ENCODE measurements at places on chromosomes 1 and 21.

DNA sequence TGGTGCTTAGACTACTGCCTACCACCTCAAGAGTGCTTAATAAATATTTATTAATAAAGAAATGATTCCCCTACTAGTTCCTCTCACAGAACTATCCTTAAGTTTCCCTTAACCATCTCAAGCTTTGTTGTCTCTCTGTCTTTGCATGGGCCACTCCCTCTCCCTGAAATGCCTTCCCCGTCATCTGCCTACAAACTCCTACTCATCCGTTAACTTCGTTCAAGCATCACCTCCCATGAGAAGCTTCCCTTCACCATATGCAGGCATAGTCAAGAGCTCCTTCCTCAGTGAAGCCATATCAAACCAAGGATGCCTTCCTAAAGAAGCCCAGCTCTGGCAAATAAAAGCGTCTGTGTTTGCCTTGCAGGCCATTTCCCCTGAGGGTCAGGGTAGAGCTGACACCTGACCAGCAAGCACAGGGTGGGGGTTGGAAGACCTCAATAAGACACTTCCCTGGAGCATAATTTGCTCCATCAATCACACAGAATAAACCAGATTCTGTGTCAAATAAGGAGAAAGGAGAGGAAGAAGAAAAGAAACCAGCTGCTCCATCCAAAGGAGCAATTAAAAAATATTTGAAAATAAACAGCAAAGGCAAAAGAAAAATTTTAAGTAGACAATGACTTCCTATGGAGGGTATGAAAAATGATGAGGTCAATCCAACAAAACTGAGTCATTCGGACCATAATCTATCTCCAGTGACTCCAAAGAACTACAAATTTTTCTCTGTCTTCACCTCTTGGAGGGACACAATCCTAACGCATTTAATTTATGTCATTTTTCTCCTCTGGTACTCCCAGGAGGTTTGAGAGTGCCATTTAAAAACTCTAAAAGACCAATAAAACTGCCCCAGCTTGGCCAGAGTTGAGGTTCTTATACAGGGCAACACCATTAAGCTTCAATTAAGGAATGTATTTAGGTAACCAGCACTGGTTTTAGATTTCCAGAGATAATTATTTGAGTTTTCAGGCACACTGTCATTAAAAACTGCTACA lies 303.6 kb downstream of the KCNH1 start:
- no peak for DNase-seq

- DNase-seq, result no peak
Observed at GRCh38 chr1:24878775-24879742, 51.0 kb downstream of the RUNX3 start.

DNA sequence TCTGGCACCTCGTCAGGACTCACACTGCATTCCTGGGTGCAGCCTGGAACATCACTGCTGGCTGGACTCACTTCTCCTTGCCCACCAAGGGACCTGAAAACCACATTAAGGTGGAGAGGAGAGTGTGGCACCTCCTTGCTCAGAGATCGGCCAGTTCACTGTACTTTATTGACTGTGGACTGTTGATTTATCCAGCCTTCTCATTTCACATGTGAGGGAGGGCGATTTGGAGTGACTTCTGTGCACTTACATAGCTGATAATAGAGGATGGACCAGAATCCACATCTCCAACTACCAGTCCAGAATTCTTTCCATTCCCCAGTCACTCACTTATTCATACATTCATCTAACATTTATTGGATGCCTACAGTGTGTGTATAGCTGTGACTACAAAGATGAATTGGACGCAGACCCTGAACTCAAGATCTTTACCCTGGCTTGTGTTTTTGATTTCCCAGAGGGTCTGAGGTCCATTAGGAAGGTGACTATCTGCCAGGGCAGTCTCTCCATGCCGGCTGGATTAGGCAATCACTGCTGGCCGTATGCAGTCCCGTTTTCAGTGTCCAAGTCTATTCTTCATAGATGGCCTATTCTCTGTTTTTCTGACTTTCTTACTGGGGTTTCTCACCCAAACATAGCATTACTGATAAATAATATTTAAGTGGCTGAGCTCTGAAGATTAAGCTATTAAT lies 233.5 kb upstream of the SGIP1 start:
- no peak for DNase-seq

- DNase-seq, result no peak
Observed at GRCh38 chr1:69639159-69639558, 71.4 kb downstream of the LRRC7 start.

DNA sequence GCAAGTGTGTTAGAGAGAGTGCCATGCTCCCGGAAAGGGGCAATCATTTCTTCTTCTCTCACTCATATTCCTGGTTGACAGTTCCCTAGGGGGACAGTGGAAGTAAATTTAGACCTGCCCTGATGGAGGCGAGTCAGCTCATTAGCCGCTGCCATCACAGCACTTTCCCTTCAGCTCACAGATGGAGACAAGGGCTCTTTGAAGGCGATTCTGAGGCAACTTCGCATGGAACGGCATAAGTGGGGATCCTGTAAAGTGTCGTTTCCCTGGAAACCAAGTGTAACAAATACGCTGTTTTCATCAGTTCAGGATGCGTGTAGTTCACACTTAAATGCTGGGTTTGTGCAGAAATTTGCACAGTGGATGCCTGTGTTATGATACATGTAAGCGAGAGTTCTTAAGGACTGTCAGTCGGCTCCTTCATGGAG lies 114.5 kb upstream of the TMPRSS15 start:
- DNase-seq, result no peak

DNA sequence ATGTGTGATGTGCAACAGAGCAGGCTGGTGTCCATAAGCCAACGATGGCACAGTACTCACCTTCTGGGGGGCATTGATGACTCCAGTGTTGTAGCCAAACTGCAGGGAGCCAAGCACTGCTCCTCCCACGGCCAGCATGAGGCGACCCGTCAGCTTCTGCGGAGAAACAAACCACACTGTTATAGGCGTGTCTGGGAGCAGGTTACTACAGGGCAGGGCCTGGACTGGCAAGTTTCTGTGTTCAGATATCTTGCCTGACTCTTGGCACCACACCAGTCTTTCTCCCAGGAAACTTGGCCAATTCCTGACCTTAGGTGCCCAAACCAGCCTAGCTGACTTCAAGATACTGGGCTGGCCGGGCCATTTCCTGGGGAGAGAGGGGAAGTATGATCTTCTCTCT lies 15.5 kb downstream of the SLC2A1 start:
- DNase-seq, result no peak

DNA sequence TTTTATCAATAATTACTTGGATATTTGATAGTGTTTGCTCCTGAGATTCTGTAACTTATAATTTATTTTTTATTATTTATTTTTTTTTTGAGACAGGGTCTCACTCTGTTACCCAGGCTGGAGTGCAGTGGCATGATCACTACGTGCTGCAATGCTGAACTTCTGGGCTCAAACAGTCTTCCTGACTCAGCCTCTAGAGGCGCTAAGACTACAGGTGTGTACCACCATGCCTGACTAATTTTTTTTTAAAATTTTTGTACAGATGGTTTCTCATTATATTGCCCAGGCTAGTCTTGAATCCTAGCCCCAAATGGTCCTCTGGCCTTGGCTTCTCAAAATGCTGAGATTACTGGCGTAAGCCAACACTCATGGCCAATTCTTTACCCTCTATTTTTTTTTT lies 845.5 kb upstream of the ADGRL4 start:
- no peak for DNase-seq

- DNase-seq, result no peak
Observed at GRCh38 chr1:114035304-114035700, 56.0 kb downstream of the OLFML3 start.
